ENCODE measurements at places on chromosomes 3 and 15. TPM values are rescaled to one million over a fixed set of nuclear protein-coding genes. Genes with fewer than 3 reads are reported as not detected.

Gene GP5
- polyA plus RNA-seq = 0.25 TPM

- DNase-seq = no peak
Measured at GRCh38 chr3:183987000-183987600, 30.6 kb downstream of the ABCC5 start.

DNA sequence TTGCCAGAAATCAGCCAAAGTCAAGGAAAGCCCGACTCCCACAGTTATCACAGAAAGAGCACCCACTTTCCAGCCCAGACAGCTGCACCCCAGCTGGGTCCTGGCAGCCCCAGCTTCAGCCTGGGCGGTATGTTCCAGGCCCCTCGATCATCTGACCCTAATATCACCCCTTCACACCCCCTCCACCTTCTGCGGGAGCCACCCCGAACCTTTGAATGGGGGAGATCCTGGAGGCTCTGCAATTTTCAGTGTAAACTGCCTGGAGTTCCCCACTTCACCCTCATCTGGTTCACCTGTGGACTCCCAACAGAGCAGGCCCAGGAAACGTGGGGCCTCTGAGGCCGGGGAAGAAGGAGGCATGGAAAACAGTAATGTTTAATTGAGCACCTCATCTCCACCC lies 5.9 kb downstream of the PRSS50 start:
- peak; percentile 17 for DNase-seq

DNA sequence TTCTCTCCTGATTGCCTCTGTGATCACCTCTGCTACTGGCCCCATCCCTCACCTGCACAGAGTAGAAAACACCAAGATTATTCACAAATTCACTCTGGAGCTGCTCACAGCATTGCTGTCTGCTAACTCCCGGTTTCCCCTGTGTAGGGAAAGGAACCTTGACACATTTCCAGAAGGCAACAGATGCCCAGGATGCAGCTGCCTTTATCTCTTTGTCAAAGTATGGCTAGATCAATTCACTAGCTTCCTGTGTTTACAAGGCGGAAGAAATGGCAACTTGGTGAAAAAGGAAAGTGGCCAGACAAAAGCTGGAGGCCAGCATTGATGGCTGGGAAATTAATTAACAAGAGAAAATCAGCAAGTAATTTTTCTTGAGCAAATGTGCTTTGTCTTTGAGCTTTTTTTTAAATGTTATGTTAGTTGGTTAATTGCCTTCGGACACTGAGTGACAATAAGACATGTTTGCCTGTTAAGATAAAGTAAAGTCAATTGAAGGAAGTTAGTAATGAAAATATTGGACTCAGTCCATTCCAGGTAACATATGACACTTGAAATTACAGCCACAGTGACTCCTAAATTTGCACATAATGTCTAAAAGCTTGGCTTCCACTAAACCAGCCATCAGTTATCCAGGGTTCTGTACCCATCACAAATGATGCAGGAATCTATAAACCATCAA lies 394.6 kb upstream of the IL12A start:
- DNase-seq = no peak

- no peak for DNase-seq
Measured at GRCh38 chr3:65619888-65620287, 418.8 kb downstream of the MAGI1 start.

GRCh38 chr3:113287803-113288648 lies 76.7 kb downstream of the BOC start:
- peak; percentile 58 for DNase-seq

DNA sequence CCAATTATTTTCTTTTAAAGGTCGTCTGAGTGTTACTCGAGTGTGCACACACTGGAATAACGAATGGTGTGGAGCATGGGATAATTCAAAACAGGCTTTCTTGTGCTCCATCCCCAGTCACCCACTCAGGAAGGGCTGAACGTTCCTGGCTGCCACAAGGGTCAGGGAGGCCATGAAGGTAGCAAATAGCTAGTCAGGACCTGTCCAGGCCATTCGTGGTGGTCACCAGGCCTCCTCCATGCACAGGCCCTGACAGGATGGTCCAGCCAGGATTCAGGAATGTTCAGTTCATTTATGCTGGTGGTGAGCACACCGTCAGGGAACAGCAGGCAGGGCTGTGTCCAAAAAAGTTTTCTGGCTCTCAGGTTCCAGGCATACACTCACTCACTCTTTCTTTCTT lies 11.7 kb upstream of the NR2E3 start:
- no peak for DNase-seq

Gene ZPLD1
- 0.20 TPM for polyA plus RNA-seq

Gene GPR160
- polyA plus RNA-seq = 2.8 TPM

Gene SKOR1
- 0.05 TPM for polyA plus RNA-seq

DNA sequence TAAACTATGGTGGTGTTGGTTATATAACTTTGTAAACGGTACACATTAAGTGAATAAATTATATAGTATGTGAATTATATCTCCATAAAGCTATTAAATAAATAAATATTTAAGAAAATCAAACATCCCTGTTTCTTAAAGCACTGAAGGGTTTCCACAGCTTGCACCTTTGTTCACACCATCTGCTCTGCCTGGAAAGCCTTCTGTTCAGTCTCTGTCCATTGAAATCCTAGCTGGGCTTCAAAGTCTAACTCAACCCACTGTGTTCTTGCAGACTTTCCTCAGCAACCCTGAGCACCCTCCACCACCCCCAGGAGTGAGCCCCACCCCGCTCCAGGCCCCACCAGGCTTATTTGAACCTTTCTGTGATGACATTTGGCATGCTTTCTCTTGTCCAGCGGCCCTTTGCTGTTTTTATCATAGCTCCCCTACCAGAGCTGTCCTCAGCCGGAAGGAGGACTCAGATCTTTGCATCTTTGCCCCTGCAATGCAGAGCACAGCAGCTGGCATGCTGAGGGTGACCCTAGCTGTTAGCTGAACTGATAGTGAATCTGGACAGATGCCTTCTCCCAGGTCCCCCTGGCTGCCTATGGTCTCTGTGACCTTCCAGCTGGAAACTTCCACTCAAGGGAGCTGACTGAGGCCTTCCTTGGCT lies 105.2 kb downstream of the DAPK2 start:
- DNase-seq = no peak
